Frontal cortex (tissue), 4 donors: ENCODE measurements at places on chromosomes 1 and 21. TPM values are rescaled to one million over a fixed set of nuclear protein-coding genes. Genes with fewer than 3 reads are reported as not detected.

DNA sequence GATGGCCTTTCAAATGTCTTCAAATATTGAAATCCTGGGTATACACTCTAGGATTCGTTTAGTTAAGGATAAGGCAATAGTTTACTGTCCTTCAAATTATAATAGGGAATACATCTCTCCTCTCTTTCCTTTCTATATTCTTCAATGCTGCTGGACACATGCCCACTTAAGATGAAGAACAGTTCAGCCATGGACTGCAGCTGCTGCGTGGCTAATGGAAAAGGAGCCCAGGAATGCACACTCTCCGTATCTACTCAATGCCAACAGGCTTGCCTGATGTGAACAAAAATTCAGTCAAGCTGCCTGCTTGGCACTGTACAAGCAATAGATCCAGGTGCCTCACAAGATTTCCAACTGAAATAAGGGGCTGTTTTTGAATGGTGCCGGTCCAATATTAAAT lies 321.2 kb upstream of the LYPLAL1 start:
- no peak for DNase-seq

DNA sequence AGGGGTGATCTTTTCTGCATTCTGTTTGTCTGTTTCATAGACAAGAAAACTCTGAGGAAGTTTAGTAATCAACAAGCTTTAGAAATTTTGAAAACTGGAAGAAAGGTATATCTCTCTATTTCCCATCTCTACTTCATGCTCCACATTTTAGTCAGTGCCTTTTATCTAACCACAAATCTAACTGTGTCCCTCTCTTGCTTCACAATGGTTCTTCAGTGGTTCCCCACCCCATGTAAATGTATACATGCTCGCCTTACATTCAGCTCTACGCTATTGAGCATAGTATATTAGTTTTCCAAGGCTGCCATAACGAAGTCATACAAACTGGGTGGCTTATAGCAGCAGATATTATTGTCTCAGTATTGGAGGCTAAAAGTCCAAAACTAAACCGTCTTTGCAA lies 14.4 kb upstream of the SAMSN1 start:
- no peak for DNase-seq

DNA sequence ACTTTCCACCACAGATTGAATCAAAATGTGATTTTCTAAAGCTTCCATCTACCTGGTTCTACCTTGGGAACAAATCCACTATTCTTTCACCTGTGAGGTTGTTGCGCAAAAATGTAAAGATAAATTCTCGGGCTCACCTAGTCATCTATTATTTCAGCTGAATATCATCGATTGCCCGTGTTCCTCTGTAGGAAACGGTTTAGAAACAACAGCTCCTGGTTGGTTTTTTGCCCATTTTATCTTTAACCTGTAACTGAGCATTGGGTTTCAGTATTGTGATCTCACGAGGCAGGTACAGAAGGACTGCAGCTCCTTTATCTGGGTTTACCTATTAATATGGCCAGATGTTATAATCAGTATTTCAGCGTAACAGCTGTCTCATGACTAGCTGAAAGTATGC lies 52.9 kb upstream of the LRRC8C start:
- no peak for DNase-seq

DNA sequence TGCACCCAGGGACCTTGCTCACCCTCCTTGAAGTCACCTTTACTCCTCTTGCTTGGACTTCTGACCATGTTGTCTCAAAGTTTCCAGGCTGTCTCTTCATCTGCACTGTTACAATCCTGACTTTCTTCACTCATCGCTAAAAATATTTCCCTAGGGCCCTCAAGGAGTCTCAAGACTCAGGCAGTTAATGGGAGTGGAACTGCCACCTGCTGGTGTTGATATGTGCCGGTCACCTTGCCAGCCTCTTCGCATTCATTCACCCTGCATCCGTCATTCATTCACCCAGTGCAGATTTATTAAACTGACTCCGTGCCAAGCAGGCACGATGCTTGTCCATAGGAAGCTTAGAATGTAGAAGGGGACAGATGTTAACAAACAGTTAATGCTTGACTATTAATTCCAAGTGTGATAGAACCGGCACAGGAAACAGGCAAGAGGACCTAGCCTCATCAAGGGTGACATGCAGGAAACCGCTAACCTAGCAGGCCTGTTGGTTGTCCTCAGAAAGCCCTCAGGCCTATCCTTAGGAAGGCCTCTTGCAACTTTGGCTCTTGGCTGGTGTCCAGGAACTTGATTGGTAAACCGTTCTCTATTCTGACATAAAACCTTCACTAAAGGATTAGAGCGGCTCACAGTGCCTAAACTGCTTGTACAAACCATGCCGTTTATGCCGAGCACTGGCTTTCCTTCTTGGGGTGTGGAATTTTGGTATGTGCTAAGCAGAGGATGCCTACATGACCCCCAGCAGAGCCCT lies 342.2 kb downstream of the CAMTA1 start:
- DNase-seq = no peak

Gene MTARC2
- 7.3 TPM for total RNA-seq

Gene MATN1
- 0.41 TPM for total RNA-seq
